Stimulated activated CD4-positive, alpha-beta T cell treated with anti-CD3 and anti-CD28 coated beads, Interleukin-12 subunit alpha, Interleukin-12 subunit beta, amount 100 ng/mL, for 24 hours (primary cell): ENCODE measurements at places on chromosomes 7 and 10.

GRCh38 chr10:32139223-32140073, 83.2 kb upstream of the KIF5B start:
- DNase-seq: no peak

DNA sequence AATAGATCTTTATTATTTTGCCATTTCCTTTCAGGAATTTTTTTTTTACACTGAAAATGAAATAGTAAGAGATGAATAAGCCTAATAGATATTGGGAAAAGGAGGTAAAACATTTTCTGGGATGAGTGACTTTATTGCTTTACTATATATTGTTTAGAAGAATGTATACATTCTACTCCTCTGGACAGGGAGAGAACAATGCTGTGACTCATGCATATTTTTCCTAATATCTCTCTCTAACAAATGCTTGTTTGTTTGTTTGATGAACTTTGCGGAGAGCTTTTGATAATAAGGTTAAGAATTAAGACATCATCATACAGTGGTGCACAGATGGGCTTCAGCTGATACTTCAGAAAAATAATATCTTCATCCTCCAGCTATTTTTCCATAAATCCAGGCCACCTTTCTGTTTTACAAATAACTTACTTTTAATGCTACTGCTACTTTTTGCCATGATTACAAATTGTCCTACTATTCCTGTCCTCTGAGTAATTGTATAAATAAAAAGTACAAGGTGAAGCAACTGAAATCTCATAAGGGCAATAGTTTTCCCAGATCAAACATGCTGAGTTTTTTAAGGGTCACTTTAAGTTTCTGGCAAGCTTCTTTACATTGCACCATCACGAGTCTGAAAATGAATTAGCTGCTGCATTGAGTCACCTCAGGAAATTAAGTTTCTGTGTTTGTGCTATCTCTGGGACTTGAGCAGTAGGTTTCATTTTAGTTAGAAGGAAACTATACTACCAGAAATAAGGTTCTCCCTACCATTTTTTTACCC, 207.3 kb upstream of the POT1 start:
- DNase-seq: no peak

- no peak for DNase-seq
Observed at GRCh38 chr10:43036481-43037428, 40.1 kb upstream of the RET start.

DNA sequence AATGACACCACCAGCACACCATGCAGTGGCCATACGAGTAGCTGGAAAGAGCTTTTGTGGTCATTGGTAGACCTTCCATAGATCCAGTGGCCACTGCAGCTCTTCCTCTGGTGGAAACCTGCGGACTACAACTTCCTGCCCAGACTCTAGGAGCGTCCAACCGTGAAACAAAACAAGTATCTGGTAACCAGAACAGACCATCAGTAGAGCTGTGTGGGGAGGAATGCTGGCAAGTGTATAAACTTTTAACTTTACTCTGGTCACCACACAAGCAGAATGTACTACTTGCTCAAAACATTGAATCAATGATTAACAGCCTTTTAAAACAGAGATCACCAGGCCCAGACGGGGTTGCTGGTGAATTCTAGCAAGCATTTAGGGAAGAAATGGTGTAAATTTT, 154.7 kb upstream of the DGKB start:
- no peak for DNase-seq

DNA sequence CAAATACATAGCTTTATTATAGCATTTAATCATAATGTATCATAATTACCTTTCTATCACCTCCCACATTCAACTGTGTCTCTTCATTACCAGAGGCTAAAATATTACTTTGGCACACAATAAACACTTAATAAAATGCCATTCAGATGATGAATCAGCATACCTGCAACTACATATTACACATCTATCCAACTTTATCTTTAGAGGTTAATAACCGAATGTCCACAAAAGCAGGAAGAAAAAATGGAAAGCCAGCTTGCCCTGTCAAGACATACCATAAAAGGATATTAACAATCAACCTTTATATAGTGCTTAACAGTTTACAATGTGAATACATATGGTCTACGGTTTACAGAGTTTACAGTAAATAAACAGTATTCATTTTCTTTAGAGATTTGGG, 12.7 kb downstream of the CACUL1 start:
- no peak for DNase-seq

DNA sequence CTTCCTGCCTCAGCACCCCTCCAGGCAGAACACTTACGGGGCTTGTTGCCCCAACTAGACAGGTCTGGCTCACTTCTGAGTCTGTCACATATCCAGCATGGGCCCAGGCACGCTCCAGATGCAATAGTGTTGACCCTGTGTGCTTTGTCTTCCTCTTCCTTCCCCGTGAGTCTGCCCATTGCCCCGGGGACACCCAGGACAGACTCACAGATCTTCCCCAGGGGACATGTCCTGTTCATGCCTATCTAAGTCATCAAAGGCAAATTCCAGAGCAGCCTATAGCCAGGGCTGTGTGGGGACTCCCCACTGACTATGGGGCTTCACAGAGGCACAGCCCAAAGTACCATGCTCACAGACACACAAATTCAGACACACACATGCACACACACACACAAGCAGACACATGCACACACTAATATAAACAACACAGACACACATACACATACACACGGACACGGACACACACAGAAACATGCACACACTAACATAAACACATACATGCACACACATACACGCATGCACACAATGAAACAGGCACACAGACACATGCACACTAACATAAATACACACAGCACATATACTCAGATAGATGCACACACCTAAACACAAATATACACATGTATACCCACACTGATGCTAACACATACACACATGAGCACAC, 175.8 kb downstream of the KCNMA1 start:
- DNase-seq: no peak

- no peak for DNase-seq
Observed at GRCh38 chr10:132365102-132365501, 31.9 kb upstream of the PWWP2B start.

DNA sequence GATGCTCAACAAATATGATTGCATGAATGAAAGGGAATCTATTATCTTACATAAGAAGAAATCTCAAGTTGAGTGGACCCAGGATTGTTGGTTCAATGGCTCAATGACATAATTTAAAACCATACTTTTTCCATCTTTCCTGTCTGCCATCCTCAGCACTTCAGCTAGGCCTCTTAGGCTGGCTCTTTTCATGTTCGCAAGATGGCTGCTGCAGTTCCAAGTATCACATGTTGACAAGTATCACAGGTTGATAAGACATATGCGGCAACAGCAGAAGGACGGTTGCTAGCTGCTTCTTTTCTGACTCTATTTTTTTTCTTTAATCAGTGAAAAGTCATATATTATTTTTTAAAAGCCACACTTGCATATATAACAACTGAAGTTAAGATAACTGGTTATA, 79.0 kb upstream of the CDK6 start:
- no peak for DNase-seq

DNA sequence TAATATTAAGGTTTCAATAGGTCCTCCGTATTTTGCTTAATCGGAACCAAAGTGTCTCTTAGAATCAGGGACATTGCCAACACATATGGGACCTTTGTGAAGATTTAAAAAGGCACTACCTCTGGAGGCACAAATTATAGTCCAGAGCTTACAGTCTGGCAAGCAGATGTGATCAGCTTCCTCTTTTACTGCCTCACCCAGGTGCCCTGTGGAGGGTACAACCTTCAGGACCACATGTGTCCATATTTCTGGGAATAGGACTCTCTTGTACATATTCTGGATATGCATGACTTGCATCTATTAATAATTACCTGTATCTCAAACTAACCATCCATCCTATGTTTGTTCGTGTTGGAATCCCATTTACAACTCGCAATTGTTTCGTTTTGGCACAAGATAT, 60.0 kb downstream of the HGF start:
- DNase-seq: no peak

DNA sequence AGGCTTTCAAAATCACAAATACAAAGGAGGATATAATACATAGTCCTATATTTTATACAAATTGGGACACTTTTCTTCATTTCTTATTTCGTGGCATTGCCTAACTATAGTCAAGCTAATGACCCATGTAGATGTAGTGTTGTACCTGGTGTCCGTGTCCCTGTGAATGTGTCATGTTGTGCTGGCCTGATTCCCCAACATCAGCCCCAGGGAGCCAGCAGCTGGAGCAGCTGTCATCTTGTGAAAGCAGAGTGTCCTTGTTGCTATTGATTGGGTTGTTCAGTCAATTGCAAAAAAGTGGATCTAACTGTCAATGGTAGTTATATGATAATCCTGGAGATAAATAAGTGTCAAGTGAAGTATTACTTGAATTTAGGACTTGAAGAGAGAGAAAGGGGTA, 86.3 kb downstream of the KAT6B start:
- DNase-seq: no peak

GRCh38 chr7:51035716-51036115, 253.0 kb upstream of the GRB10 start:
- DNase-seq: no peak

GRCh38 chr7:141014524-141015395, at the start of gene MRPS33:
TSS of gene MRPS33 (minus strand) at chr7:141014952. CDS start at chr7:141010633, 4,319 bp downstream.
- peak; percentile 90 for DNase-seq

DNA sequence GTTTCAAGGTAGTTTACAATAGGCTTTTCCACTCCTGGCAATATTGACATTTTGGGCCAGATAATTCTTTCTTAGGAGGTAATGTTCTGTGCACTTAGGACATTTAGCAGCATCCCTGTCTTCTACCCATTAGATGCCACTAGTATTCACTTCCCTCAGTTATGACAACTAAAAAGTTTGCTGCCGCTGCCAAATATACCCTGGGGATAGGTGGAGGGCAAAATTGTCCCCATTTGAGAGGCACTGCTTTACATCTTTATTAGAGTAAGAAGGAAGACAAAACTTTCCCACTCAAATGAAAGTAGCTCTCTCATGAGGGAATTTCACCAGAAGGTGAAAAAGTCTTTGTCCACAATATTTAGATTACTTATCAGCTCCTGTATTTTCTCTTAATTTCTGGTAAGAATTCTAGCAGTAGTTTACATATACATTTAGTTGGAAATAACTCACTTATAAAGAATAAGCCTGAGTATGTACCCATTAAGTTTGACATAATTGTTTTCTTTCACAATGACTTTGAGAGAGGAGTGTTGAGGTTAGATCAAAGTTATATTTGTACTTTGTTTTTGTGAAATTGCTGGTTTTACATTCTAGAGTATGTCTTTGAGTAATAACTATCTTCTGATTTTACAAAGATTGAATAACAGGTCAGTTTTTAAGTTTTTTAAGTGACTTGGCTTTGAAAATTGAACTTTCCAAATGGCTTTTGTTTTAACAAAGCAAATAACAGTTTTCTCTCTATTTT, 46.0 kb downstream of the HELLS start:
- no peak for DNase-seq

GRCh38 chr10:34869135-34869836, 54.2 kb upstream of the PARD3 start:
- no peak for DNase-seq

DNA sequence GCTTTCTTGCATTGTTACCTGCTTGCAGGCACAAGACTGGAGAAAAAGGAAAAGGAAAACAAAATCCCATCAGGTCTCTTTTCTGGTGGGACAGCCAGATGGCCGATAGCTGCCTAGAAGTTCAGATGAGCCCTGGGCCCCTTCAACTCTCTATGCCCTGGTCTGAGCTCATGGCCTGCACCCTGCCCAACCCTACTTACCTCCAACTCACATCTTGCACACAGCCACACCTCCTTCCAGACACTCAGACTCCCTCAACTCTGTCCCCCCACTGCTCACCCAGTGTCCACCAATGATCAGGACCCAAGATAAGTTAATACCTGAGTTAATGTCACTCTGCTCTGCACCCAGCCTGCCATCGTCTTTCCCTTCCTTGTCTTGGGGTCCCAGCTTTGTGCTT, 10.9 kb downstream of the RBP3 start:
- DNase-seq: no peak

DNA sequence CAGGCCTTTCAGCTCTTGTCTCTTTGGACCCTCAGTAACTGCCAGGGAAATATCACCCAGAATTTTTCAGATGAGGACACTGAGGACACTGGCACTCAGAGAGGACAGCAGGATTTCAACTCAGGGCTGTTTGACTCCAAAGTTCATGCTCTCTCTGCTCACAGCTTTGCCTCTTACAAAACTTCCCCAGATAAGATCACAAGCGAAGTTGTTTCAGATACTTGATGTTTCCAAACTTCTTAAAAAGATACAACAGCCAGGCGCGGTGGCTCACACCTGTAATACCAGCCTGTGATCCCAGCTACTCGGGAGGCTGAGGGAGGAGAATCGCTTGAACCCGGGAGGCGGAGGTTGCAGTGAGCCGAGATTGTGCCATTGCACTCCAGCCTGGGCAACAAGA, 32.4 kb upstream of the ZRANB1 start:
- no peak for DNase-seq

DNA sequence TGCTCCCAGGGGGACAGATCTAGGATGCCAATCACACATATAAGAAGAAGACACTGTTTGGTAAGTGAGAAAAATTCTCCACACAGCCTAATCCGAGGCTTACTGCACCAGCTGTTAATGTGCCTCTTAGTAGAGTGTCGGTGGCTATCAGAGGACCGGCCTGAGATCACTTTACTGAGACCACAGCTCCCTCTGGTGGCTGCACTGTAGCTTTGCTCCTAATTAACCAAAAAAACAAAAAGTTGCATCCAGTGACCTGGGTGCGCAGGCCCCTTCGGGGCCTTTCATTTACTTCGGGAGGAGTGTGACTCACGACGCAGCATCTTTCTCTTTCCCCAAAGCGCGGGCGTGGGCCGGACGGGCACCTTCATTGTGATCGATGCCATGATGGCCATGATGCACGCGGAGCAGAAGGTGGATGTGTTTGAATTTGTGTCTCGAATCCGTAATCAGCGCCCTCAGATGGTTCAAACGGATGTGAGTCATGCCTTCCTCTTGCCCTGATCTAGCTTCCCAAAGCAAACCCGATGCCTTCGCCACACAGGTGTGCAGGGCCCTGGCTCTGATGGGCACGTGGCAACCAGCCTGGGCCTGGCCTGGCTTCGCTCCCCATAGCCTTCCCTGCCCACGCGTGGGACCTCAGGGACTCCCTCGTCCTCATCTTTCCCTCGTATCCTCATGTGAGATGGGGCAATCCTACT, 56.7 kb downstream of the MKI67 start:
- DNase-seq: peak; percentile 71

DNA sequence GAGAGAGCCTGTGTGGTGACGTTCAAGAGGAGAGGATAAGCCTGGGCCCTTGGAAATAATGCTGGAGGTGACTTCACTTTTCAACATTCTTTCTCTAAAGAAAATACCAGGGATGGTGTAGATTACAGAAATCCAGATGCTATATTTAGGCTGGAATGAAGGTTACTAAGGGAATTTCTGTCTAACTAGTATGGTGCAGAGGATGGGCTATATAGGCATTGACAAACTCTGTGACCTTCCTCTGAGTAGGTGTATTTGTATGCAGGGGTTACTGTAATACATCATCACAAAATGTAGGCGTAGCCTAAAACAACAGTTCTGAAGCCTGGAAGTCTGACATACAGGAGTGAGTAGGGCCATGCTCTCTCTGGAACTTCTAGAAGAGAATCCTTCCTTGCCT, 155.3 kb upstream of the INHBA start:
- no peak for DNase-seq

- no peak for DNase-seq
Observed at GRCh38 chr7:155568333-155568660, 21.9 kb upstream of the CNPY1 start.
